Astrocyte (in vitro differentiated cells and primary cell): ENCODE measurements at places on chromosomes 2 and 18. TPM values are rescaled to one million over a fixed set of nuclear protein-coding genes. Genes with fewer than 3 reads are reported as not detected.

The KLHL30 gene
- total RNA-seq, result 0.53 and 0.59 TPM in 2 replicates

DNA sequence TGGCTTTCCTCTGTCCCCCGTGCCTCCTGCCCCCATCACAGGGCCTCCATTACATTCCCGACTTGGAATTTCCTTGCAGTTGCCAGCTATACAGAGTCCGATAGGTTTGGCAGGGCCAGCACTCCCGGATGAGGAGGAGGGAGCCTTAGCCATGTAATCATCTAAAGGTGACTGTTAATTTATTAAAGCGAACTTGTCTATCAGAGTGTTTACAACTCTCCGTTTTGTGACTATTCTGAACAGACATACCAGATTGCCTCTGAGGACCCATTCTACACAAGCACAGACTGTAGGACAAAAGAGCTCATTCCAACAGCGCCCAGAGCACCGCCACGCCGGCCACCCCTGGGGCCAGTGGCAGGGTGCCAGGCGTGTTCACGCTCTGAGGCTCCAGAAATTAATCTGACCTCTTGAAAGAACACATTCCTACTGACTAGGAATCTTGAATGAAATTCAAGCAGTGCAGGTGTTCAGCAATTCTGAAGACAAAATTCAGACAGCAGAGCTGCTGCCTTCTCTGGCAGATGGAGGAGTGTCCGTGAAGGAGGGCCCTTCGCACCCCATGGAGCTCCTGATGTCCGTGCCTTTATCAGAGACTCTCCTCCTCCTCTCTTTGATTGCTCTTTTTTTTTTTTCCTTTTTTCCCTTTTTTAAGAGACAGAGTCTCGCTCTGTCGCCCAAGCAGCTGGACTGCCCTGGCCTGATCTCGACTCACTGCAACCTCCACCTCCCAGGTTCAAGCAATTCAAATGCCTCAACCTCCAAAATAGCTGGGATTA lies 58.1 kb upstream of the RALBP1 start:
- peak; percentile 84 for DNase-seq

DNA sequence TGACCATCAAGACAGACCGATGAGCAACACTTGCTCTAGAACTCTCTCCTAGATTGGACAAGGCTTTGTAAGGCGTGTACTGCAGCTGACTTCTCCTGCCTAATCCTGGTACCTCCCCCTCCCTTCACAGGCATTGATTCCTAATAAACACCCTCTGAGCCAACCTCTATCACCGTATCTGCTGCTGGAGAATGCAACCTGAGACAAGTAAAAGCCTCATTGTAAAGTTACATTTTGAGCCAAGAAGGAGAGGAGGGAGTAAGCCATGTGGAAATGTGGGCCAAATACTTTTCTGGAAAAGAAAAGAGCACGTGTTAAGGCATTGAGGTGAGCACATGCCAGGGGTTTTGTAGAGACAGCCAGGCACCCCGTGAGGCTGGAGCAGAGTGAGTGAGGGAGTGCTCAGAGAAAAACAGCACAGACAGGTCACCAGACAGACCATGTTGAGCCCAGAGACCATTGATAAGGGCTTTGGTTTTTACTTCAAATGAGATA lies 2.6 kb upstream of the WDFY1 start:
- no peak for DNase-seq

- no peak for DNase-seq
Observed at GRCh38 chr2:10245661-10246060, 57.0 kb upstream of the HPCAL1 start.

DNA sequence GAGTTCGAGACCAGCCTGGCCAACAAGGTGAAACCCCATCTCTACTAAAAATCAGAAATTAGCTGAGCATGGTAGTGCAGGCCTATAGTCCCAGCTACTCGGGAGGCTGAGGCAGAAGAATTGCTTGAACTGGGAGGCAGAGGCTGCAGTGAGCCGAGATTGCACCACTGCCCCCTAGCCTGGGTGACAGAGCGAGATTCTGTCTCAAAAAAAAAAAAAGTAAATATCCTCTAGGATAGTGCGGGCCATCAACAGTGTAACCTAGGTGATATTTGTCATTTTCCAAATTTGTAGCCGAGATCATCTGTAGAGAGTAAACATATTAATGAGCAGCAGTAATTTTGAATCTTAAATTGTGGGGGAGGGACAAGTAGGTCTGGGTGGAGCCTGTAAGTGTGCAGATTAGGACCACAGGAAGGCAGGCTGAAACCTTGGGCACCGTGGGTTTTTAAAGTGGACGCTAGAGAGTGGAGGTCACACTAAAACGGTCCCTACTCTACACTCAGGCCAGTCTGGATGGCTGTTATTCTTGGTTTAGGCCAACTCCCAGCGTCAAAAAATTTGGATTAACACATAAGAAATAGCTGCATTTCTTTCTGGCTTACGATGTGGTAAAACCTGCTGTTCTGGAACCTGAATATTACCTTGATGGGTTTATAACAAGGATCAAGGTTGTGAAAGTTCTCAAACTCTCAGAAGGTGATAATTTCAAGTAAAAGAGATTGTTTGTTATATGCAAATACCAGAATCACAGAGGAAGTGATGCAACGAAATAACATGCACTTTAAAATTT lies 22.7 kb upstream of the TET3 start:
- DNase-seq, result no peak

DNA sequence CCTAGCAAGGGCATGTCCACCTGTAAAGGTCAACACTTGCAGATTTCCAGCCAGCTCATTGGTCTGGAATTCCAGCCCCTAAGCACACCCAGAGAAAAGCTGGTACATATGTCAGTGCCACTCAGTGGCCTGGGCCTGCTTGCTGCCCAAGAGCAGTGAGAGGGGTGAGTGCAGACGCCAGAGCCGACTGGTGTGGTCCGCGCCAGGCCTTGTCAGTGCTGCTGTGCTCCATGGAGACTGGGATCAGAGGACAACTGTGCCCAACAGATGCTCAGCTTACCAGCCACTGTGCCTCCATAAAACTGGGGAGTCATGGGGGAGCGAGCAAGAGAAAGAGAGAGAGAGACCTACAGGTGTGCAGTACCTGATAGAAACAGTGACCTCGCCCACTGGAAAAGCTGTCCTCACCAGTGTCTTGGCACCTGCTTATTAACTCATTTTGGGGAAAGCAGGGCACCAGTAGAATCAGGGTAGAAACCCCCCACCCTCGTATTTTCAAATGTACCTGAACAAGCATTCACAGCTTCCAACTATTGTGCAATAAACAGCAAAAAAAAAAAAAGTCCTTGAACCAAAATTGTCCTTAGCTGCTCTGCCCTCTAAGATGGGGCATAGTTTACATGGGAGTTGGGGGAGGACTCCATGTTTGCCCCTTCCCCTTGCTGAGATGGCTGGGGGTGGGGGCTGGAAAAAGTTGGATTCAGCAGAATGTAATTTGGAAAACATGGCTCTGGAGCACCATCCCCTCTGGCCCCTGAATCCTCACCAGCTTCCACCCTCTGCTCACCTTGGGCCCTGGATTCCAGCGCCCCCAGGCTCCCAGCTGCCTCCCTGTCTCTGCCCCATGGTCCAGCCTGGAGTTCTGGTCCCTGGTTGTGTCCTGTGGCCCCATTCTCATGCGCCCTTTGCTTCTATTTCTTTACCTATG lies 1.4 kb upstream of the SP140L start:
- DNase-seq, result no peak

- DNase-seq, result no peak
Observed at GRCh38 chr18:13353084-13353823, 134.7 kb downstream of the LDLRAD4 start.

DNA sequence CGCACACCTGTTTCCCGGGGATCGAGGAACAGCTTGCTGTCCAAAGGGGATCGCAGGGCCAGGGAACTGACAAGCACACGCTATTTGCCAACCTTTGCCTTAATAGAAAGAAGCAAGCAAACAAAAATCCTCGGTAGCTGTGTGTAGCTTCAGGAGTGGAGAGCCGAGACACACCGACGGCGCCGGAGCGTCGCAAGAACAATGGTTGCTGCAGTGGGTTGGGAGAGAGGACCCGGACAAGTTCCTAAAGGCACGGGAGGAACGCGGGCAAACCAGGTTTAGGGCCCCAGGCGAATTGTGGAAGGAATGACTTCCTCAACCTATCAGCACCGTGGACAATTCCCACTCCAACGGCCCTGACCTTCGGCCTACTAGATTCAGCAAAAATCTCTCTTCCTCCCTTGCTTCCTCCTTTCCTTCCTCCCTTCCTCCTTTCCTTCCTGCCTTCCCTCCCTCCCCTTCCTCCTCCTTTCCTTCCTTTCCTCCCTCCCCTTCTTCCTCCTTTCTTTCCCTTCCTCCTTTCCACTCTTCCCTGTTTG lies 4.9 kb upstream of the NEUROD1 start:
- no peak for DNase-seq

The ANKRD62 gene
- total RNA-seq, result not detected in 2 replicates

The CFAP210 gene
- total RNA-seq, result 0.20 TPM in 1 of 2 replicates, not detected in the other

The MALL gene
- 0.19 and 0.36 TPM in 2 replicates for total RNA-seq

- DNase-seq, result no peak
Observed at GRCh38 chr2:191889931-191890330, 43.0 kb upstream of the CAVIN2 start.

DNA sequence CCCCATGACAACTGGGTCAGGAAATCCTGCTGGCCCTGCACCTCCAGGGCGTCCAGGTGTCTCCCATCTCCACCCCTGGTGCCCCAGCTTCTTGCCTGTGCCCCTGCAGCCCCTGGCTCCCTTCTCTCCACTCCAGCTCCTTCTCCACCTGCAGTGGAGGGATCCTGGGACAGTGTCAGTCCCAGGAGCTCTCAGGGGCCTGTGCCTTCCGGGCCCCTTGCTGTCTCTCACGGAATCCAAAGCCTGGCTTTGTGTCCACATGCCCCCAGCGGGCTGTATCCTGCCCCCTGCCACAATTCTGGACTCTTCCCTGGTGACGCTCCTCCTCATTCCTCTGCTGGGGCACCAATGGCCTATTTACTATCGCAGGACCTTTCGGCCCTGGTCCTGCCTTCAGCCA lies 58.2 kb downstream of the MYT1L start:
- no peak for DNase-seq

The HYCC2 gene
- 21.2 and 21.8 TPM in 2 replicates for total RNA-seq

GRCh38 chr18:42640160-42640559 lies 475.3 kb downstream of the RIT2 start:
- peak; percentile 18 for DNase-seq

The FBXO36 gene
- total RNA-seq, result 1.9 and 2.8 TPM in 2 replicates

DNA sequence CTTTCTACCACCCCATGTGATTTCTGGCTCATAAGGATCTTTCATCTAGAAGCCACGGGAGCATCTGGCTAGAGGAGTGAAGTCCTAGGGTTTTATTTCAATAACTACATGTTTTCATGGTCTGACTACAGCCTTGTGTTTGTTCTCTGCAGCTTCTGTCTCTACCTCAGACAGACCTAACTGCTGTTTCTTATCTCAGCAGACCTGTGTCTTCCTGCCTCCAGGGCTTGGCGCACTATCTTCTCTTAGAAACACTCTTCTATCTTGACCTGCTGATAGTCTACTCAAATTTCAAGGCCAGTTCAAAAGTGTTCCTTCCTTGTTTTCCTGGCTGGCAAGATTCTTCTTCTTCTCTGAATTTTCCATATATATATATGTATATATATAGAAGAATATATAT lies 11.0 kb upstream of the TRIB2 start:
- no peak for DNase-seq

GRCh38 chr2:127401757-127402695 lies 14.3 kb upstream of the MAP3K2 start:
- no peak for DNase-seq

DNA sequence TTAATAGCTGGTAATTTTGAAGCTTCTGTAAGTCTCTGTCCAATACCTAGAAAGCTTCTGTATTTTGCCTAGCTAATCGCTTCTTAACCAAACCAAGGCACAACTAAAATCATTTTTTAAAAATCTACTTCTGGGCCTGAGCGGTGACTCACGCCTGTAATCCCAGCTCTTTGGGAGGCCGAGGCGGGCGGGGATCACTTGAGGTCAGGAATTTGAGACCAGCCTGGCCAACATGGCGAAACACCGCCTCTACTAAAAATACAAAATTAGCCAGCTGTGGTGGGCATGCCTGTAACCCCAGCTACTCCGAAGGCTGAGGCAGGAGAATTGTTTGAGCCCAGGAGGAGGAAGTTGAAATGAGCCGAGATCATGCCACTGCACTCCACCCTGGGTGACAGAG lies 148.6 kb upstream of the FIGN start:
- DNase-seq, result no peak

The CRYGD gene
- not detected in 2 replicates for total RNA-seq

GRCh38 chr2:102250278-102250821 lies 61.0 kb upstream of the IL1RL1 start:
- no peak for DNase-seq

- DNase-seq, result peak; percentile 14
Observed at GRCh38 chr2:26469092-26469710, 8.7 kb downstream of the OTOF start.

The NYAP2 gene
- 0.14 and 0.19 TPM in 2 replicates for total RNA-seq

DNA sequence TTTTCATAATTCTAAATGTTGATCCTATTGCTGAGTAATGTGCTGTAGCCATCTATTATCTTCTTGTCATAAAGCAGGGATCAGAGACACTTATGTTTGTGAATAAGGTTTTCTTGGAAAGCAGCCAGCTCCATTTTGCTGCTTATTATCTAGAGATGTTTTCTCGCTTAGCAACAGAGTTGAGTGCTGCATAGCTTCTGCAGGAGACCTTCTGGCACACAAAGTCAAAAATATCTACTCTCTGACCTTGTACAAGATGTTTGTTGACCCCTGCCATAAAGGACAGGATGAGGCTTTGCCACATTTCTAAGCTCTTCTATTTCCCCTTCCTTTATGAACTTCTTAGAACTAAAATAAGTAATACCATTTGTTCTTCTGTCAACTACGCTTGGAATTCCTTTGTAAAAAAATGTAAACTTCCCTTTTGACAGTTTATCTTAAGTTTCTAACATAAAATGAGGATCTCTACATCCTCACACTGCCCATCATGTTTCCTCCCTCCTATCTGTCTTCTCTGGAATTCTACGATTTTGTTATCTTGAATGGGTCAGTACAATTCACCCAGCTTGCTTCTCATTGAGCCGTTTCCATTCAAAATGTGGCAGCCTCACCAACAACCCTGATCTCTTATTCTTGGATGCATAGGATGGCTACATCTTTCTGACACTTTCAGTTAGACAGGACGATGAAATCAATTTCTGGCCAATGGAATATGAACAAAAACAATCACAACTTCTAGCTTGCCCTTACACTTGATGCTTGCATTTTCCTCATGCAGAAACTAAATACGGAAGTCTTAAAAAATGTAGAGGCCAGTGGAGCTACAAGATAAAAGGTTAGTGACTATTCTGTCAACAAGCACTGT lies 1377.0 kb downstream of the SUCLG1 start:
- DNase-seq, result peak; percentile 49

DNA sequence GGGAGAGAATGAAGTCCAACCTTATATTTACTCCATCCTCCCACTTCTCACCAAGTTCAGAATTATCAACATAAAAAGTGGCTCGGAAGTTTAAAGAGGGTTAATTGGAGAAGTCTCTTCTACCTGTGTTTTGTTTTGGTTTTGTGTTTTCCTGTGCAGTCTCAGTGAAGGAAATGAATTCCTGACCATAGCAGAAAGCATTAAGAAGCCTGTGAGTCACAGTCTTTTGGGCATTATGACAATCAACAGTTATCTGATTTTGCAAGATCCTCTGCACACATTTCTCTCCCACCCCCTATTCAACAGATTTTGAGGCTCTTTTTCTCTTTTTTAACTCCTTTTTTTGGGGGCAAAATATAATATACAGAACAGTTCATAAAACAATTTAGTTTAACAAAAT lies 8.6 kb upstream of the RPL37A start:
- peak; percentile 74 for DNase-seq

- DNase-seq, result no peak
Observed at GRCh38 chr2:64021578-64021977, 2.4 kb upstream of the VPS54 start.

- DNase-seq, result no peak
Observed at GRCh38 chr2:149740490-149740889, 152.9 kb upstream of the MMADHC start.
